ENCODE measurements at places on chromosomes 4 and X.

GRCh38 chrX:132486599-132487178, 2.1 kb downstream of the MBNL3 start:
- DNase-seq = no peak

DNA sequence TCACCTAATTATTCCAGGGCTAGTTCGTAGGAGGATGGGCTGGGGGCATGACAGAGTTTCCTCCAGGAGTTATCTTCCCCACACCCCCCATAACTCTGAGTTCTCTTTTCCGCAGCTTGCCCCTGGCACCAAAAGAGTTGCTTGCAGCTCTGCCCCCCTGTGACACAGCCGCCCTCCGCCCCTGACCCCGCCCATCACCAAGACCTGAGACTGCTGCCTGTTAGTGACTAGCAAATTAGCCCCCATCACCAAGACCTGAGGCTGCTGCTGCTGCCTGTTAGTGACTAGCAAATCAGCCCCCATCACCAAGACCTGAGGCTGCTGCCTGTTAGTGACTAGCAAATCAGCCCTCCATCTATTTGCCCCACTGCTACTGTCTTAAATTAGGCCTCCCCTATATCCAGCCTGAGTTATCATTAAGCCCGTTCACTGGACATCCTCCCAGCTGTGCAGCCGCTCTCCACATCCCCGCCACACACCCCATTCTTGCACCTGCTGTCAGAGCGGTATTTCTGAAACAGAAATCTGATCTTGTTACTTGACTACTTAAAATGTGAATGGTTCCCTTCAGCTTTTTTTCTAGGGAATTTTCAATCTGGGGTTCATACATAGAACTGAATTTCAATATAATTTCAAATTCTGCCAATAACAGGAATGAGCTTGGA, 1.5 kb upstream of the PAPSS1 start:
- DNase-seq = no peak

DNA sequence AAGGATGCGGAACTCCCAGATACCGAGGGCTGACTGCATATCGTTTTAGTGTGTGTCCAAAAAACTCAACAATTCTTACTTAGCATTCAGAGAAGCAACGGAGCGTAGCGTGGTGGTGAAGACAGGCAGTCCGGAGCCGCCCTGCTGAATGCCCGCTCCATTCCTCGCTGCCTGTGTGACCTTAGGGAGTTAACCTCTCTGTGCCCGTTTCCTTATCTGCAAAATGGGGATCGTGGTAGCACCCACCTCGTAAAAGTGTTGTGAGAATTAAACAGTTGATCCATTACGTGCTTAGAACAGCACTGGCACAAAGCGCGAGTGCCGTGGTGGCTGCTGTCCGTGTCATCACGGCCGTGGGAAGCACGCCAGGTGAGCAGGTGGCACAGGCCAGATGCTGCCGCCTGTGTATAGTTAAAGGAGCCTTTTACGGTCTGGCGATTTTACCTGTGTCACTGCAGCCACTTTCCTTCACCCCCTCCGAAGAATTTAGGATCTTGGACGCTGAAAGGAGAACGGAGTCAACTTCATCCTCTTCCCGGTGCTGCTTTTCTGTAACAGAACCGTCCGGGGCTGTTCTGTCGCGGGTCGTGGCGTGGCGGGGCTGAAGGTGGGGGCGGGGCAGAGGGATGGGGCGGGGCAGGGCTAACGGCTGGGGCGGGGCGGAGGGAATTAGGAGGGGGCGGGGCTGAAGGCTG, 885 bp downstream of the CCDC110 start:
- peak; percentile 37 for DNase-seq

DNA sequence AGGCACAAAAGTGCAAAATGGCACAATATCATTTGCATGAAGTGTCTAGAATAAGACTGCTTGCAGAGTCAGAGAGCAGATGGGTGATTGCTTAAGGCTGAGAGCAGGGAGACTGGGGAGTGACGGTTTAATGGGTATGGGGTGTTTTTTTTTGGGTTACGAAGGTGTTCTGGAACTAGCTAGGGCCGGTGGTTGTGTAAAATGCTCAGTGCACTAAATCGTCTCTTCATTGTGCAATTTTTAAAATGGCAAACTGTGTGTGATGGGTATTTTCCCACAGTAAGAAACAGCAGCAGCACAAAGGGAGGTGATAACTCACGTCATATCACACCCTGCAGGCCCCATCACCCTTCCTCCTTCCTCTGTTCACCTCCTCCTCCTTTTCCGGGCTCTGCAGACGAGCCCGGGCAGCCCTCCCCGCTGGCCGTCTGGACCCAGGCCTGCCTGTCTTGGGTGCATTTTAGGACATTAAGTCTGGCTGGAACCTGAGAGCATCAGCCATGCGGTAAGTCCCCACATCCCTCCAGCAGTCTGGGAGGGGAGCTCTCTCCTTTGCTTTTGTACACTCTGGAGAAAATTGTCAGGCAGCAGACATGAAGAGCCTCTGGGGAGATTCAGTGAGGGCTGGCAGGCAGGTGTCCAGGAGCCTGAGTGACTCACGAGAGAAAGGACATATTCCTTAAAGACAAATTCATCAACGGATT, 42.7 kb downstream of the ASMT start:
- no peak for DNase-seq

GRCh38 chrX:115337491-115338144, 48.1 kb downstream of the LUZP4 start:
- DNase-seq = peak; percentile 37

- DNase-seq = no peak
Observed at GRCh38 chr4:21976166-21976565, 27.6 kb upstream of the KCNIP4 start.

DNA sequence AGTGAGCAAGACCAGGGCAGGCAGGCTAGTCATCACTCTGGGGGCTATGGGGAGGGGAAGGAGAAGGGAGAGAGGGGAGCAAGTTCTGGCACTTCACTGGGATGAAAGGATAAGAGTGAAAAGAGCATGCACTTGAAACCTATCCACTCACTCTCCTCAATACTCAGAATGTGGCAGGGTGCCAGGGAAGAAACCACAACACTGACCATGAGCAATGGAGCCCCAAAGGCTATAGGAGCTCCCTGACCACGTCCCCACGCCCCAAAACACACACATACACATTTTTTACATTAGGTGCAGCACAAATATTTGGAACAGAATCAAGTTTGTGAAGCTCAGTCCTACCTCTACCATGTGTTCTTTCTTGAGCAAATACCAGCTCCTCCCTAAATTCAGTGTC, 132.2 kb downstream of the IDS start:
- no peak for DNase-seq

DNA sequence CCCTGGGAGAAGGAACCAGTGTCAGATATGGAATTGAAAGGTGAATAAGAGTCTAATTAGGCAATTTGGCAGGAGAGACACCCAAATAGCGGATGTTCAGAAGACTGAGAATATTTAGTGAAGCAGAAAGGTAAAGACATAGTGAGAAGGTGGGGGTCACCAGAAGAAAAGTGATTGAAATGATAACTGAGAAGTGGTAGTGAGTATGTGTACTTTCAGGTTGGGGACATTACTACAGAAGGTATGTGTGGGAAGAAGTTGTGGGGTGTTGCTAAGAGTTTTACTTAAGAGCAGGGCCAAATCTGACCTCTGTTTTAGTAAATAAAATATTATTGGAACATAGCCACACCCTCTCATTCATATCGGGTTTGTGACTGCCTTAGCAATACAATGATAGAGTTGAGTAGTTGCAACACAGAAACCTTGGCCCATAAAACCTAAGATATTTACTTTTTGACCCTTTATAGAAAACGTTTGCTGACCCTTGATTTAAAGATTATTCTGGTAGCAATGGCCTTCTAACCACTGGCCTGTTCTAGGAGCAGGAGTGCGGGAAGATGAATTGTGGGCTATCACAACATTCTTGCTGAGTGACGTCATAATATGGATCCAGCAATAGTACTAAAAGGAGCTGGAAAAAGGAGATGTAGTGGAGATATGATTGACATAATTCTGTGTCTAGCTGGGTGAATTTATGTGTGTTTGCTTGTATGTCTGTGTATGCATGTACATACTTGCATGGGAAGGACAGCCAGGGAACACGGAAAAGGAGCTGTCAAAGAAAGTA, 115.3 kb downstream of the HS3ST1 start:
- no peak for DNase-seq

DNA sequence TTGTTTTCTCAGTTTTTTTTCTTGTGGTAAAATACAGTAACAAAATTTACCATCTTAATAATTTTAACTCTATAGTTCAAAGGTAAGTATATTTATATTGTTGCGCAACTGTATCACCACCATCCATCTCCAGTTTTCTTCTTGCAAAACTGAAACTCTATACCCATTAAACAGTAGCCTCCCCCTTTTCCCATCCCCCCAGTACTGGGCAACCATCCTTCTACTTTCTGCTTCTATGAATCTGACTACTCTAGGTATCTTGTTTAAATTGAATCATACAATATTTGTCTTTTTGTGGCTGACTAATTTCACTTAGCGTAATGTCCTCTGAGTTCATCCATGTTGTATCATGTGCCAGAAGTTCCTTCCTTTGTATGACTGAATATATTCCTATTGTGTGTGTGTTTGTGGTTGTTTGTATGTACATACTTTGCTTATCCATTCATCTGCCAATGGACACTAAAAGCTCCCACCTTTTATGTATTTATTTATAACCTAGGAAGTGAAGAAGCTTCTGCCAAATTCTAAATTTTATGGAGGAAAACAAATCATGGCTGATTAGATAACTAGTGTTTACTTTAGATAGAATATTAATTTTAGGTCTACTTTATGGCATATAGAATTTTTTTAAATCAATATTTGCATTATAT, 10.0 kb downstream of the ABHD18 start:
- no peak for DNase-seq

- DNase-seq = peak; percentile 23
Observed at GRCh38 chr4:103050736-103051436, 25.7 kb downstream of the SLC9B2 start.

DNA sequence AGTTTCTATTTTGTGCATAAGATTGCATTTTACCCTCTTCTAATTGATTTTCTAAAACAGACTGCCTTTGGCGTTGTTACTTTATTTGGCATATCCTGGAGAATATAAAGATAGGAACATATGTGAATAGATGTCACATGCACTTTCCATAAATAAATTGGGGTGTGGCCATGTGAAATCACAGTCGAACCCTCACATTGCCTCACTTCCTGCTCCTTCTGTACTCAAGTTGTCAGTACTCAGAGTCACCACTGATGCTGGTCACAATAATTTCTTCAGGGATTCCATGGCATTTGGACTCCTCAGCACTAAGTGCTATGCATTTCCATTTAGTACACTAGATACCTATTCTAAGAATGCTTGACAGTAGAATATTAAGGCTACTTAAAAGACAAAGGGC, 1.4 kb upstream of the EMCN start:
- DNase-seq = no peak

DNA sequence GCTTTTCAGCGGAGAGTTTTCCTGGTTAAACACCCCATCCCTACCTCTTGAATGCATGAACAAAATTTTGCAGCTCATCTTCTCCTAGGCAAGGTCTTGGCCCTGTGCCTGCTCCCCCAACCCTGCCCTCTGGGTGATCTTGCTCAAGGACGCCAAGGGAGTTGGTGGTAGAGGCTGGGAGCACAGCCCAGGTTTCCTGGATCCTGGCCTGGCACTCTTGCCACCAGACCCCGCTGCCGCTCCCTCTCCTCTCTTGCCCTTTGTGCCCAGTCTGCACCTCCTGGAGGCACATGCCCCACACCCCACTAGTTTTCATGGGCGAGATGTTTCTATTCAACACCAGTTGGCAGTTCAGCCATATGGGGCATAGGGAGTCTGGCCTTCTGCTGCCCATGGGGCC, 37.3 kb downstream of the TSC22D3 start:
- DNase-seq = no peak

DNA sequence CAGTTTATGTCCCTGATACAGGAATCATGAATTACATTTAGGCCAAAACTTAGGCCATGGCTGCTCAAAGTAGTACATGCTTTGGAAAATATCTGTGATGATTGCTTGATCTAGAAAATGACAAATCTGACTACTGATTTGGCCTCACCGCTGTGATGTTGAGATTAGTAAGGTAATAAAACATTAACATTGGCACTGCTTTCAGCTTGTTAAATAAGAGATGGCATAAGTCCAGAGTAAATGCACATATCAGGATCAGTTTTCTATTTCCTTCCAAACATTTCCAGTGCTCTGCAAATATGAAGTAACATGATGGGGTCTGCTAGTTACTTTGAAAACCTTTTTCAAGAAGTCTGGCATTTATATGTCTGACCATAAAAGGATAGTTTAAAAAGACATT, 687.3 kb upstream of the ACTRT1 start:
- DNase-seq = no peak

GRCh38 chrX:108735091-108735678, 1.2 kb downstream of the IRS4 start:
- DNase-seq = no peak

GRCh38 chr4:10656988-10657387, 27.6 kb downstream of the CLNK start:
- no peak for DNase-seq

DNA sequence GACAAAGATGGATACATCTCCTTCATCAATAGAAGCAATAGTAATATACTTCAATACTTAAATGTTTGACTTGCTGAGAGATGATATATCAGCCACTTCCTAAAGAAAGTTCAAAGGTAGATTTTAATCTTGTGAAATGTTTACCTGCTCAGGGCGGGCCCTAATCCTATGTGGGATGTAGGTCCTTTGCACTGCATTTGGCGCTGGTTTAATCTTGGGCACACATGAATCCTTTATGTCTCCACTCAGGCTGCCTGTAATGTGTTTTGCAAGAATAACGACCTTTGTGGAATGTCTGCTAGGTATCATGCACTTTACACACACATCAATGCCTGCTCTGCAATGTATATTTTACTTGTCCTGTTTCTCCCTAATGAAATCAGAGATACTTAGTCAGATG, 368.7 kb downstream of the GBA3 start:
- no peak for DNase-seq

- no peak for DNase-seq
Observed at GRCh38 chrX:109859651-109860050, 126.6 kb upstream of the ACSL4 start.

GRCh38 chr4:164614329-164614728, 139.6 kb upstream of the SMIM31 start:
- DNase-seq = no peak

DNA sequence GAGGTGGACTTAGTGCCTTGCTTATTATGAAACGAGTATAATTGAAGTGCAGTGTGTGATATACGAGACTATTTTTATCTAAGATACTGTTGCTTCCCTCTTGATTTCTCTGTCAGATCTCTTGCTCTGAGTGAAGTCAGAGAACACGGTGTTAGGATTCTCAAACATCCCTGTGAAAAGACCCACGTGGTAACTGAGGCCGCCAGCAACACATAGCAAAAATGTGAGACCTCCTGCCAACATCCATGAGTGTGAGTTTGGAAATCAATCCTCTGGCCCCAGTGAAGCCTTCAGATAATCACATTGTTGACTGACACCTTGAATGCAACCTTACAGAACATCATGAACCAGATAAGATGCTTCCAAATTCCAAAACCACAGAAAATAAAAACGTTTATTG, 954.4 kb downstream of the FAT4 start:
- no peak for DNase-seq
